ENCODE measurements at places on chromosomes 13 and 19.

DNA sequence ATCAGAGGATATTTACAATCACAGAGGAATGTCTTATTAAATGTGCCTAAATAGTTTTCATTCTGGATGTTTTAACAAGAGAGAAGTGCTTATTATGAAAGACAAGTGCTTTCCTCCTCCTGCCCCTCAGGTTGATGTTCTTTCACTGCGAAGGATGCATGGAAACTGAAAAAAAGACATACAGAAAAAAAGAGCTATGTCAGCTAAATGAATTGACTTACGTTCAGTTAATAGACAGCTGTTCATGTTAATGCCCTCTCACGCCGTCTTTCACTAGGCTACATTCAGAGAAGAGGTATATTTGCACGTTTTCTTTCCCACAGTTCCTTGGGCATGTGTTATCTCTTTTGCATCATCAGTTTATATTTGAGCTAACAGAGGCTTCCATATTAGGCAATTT is 821.8 kb upstream of the PCDH9 start:
- DNase-seq: no peak

- DNase-seq: no peak
Observed at GRCh38 chr13:99347335-99347878, 40.2 kb upstream of the GPR183 start.

DNA sequence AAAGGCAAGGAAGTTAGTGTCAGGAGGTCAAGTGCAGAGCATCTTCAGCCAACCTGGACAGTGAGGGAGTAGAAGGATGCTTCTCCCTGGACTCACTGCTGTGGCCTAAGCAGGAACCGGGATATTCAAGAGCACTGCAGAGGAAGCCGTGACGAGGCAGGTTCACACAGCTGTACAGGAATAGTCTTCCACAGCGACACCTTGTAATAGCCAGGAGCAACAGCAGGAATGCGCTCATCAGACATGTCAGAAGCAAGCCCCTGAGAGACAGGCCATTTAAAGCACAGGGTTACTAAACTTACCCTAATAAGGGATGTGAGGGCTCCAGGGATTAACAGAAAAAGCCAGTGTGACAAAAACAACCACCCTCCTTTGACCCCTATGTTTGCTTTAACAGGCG is 3.5 kb upstream of the MED26 start:
- no peak for DNase-seq

DNA sequence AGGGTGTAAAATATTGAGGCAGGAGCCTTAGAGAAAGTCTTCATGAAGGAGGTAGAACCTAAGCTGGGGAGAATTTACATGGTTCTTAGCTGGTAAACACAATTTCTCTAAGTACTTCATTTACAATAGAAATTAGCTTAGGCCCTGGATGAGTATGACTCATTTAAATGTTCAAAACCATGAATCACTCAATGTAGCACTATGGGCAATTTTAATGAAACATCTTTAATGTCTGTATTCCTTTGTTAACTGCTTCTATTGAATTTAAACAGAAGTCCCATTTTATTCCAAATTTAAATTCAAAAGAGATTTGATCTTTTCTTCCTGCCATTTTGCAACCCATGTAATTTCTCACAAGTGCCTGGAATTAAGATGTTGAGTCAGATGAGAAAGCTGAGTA is 252.1 kb downstream of the RFC3 start:
- DNase-seq: no peak

DNA sequence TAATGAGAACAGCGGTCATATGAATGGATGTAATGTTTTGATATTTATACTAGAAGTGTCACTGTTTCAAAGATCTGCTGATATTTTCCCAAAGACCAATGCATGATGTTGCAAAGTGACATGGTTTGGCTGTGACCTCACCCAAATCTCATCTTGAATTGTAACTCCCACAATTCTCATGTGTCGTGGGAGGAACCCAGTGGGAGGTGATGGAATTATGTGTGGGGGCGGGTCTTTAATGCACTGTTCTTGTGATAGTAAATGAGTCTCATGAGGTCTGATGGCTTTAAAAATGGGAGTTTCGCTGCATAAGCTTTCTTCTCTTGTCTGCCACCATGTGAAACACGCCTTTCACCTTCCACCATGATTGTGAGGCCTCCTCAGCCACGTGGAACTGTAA is 98.3 kb downstream of the AKAP11 start:
- DNase-seq: no peak

DNA sequence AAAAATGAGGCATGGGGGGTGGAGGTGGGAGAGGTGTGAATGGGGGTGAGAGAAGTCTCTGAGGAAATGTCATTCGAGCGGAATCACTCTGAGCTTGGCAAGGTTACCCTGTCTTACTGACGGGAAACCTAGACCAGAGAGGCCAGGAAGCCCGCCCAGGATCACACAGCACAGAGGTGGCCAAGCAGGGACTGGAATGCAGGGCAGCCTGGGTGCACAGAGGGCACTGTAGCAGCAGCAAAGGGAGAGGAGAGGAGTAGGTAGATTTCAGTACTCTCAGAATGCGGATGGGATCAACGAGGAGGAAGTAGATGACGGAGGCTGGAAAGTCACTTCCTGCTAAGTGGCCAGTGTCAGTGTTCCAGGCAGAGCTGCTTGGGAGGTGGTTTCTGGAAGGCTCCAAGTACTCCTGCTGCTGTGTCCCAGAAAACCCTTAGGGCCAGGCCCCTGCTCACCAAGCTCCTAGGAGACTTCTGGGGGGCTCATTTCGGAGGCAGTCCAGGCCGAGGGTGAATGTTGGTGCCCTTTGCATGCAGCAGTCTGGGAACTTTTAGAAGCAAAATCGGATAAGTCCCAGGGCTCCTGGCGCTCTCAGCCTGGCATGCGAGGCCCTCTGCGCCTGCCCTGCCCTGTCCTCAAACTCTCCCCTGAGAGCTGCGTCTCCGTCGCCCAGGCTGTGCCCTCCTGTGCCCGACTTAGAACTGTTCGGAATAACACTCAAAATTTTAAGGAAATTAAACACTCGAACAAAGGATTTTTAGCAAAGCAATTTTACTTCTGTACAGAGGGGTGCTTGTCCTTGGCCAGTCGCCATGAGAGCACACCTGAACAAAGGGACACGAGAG is 33.5 kb downstream of the DNM2 start:
- no peak for DNase-seq

- no peak for DNase-seq
Observed at GRCh38 chr13:22121146-22121739, 450.4 kb downstream of the FGF9 start.

DNA sequence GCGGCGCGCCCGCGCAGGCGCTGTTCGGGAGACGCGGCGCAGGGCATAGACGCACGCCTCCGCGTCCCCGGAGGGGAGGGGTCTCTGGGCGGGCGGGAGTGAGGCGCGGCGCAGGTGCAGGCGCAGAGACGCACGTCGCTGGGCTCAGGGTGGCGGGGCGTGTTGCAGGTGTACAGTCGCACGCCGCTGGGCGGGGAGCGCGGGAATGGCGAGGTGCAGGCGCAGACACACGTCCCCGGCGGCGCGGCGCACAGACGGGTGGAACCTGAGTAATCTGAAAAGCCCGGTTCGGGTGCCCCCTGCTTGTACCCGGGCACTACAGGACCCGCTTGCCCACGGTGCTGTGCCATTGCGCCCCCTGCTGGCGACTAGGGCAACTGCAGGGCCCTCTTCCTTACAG is 44.7 kb downstream of the PLPP2 start:
- DNase-seq: no peak

All from activated CD4-positive, alpha-beta T cell treated with anti-CD3 and anti-CD28 coated beads for 24 hours (primary cell).